Hippocampal formation (tissue), 2 donors: ENCODE measurements at places on chromosomes 16 and 17.

DNA sequence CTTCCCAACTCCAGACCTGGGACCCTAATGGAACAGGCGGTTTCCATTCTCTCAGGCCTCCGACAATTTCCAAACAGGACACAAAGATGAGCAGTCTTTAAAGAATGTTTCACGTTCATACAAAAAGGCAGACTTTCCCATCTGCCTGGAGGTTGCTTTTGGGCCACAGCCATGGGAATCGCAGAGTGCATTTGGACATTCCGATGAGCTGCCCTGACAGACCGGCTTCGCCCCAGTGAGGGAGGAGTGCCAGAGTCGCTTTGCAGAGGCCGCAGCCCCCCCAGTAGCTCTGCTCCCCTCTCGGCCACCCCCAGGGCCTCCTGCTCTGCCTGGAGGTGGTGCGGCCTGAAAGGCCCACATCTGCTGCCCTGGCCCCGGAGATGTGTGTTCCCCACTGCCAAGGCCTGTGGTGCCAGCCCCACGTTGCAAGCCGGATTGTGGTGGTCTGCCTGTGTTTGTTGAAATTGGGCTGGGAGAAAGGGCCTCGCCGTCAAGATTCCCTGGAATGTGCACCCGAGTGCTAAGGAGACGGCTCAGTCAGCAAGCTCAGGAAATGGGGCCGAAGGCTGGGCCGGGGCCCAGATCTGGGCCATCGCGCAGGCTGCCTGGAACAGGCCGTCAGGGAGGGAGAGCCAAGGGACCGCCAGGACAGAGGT, 89.8 kb downstream of the C16orf95 start:
- peak; percentile 31 for DNase-seq

DNA sequence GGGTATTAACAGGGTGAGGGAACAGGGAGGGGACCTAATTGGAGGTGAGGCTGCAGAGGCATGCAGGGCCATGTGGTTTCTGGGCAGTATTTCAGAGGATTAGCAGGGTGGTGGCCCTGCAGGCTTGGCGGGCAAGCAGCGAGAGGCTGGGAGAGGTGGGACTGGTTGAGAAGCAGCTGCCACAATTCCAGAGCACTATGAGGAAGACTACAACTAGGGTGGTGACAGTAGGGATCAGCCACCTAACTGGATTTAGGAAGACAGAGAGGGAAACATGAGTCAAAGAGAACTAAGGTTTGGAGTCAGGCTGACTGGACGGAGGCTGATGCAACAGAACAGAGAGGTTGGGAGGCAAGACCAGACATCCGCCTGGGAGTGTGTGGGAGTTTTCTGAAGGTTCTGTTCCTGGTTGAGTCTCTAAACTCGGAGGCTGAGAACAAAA, 12.3 kb downstream of the ALOXE3 start:
- DNase-seq, result no peak

GRCh38 chr17:7017827-7018200, 5.0 kb upstream of the BCL6B start:
- DNase-seq, result no peak

- DNase-seq, result no peak
Measured at GRCh38 chr16:27235938-27236245, 32.6 kb downstream of the KDM8 start.

GRCh38 chr16:75648265-75649076, 898 bp downstream of the TERF2IP start:
- DNase-seq, result peak; percentile 67

GRCh38 chr16:2308089-2308962, 32.2 kb downstream of the ABCA3 start:
- DNase-seq, result no peak

DNA sequence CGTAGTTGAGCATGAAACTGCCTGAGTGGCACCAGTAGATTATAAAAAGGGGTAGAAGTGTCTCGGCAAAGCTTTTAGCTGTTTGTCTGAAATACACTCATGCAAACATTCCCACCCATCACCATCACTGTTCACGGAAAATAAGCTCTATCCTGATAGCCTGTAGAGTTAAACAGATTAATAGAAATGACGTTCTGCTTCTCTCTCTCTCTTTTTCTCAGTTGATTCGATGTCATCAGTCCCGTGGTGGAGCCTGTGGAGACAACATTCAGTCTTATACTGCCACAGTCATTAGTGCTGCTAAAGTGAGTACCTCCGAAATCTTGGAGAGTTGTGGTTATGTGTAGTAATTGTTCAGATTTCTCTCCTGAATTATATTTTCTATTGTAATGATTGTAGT, 224.7 kb downstream of the BCAS3 start:
- no peak for DNase-seq

DNA sequence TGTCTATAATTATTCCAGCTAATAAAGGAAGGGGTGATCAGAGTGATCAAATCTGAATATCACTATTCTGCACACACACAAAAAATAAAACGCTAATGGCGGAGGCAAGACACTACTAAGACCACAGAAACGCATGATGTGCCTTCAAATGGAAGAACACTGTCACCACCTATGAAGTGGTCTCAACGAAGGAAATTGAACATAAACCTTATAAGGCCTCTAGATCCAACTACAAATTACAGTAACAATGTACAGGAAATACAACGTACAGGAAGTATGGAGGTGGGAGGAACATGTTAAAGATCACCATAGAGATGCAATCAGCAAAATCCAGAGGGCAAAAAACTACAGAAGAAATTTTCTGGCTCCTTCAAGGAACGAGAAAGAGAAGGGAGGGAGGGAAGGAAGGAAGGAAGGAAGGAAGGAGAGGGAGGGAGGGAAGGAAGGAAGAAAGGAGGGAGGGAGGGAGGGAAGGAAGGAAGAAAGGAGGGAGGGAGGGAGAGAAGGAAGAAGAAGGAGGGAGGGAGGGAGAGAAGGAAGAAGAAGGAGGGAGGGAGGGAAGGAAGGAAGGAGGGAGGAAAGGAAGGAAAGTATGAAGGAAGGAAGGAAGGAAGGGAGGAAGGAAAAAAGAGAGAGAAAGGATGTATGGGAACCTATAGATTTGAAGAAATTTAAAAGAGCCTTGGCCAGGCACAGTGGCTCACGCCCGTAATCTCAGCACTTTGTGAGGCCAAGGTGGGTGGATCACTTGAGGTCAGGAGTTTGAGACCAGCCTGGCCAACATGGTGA, 3.1 kb upstream of the SGCA start:
- DNase-seq, result no peak

DNA sequence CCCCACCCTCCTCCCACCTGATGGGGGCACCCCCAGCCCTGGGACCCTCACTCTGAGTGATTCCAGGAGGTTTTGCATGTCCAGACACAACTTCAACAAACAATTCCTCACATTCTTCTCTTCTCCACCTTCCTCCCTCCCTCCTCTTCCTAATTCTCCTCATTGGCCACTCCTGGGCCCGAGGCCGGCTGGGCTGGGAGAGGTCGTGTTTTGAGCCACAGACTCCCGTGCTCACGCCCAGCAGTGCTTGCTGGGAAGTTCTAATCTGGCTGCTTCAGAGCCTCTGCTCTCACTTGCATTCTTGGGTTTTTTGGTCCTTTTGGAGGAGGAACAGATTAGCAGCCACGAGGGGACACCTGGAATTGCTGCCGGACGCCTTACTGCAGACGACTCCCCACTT, 157.0 kb downstream of the NTN1 start:
- DNase-seq, result no peak

GRCh38 chr17:64063766-64064224, 43.4 kb upstream of the ICAM2 start:
- DNase-seq, result no peak

GRCh38 chr17:40242774-40243173, 23.7 kb downstream of the WIPF2 start:
- DNase-seq, result no peak

- no peak for DNase-seq
Measured at GRCh38 chr17:58336456-58337209, 8.0 kb upstream of the TSPOAP1 start.

- DNase-seq, result no peak
Measured at GRCh38 chr17:32610943-32611342, 124.2 kb downstream of the CDK5R1 start.

DNA sequence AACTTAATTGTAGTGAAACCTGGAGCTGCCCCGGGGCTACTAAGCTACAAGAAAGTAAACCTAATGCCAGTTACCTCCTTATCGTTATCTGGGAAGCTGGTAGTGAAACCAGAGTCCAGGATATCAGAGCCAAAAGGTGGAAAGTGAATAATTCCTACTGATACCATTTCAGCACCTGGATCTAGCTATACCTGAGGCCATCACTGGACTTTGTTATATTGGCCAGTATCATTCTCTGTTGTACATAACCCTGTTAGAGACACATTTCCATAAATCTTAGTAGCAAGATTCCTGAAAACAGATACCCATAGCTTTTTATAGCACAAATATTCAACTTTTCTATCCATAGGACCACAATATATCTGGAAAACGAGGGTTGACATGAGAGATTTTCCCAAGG, 538.0 kb downstream of the GRIN2A start:
- DNase-seq, result no peak

GRCh38 chr16:56305956-56306565, 114.8 kb downstream of the GNAO1 start:
- DNase-seq, result no peak

GRCh38 chr17:48051706-48052486, 3.7 kb downstream of the NFE2L1 start:
- peak; percentile 13 for DNase-seq

DNA sequence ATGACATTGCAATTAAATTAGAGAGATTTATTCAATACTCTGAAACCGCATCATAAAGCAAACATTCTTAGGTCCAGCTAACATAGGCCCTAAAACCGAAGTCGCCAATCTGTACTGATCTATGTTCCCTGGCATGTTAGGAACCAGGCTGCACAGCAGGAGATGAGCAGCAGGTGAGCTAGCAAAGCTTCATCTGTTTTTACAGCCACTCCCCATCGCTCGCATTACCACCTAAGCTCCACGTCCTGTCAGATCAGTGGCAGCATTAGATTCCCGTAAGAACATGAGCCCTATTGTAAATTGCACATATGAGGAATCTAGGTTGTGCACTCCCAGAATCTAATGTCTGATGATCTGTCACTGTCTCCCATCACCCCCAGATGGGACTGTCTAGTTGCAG, 91.5 kb downstream of the PARN start:
- no peak for DNase-seq

GRCh38 chr17:55154101-55154500, 110.7 kb upstream of the HLF start:
- DNase-seq, result no peak

DNA sequence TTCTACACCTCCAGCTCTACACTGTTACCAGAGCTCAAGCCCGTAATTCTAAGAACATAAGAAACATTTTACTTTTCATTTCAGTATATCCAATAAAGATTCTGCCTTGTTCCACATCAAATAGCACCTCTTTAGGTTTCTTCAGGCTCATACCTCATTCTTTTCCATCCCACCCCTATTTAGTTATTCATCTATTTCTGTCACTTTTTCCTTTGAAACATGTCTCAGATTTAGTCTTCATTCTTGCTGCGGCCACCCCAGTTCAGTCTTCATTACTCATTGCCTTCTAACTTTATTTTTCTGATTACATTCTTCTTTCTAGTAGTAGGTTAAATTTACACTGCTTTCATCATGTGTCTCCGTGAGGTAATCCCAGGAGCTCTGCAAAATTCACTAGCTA, 33.5 kb downstream of the PPM1E start:
- DNase-seq, result no peak

DNA sequence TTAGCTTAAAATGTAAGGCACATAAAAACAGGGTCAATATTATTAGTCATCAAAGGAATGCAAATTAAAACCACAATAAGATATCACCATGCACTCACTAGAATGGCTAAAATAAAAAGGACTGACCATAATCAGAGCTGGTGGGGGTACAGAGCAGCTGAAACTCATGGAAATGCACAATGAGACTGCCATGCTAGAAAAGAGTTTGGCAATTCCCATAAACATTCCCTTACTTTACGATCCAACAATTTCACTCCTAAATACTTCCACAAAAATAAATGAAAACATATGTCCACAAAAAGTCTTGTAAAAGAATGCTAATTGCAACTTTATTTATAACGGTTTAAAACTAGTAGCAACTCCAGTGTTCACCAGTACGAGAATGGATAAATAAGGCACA, 36.1 kb upstream of the ERCC4 start:
- DNase-seq, result no peak

DNA sequence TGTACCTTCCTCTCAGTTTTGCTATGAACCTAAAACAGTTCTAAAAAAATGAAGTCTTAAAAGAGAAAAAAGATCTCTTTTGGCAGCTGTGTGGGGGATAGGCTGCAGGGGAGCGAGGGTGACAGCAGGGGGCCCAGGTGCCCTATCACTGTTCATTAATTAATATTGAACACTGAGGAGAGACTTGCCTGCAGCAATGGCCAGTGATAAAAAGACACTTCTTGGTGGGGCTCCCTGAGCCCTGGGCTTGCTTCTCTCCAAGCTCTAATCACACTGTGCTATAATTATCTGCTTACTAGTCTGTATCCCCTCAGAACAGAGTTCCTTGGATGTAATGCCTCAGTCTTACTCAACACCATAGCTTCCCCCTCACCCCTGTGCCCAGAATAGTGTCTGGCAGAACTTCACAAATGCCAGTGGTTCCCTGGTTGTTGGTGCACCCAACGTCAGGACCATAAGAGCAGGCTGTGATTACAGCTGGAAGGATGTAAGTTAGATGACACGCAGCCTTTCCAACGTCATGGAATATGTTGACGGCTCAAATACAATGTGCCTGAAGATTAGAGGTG, 52.0 kb upstream of the IRX6 start:
- DNase-seq, result no peak

GRCh38 chr16:66408163-66409048, 18.7 kb upstream of the BEAN1 start:
- DNase-seq, result peak; percentile 1

DNA sequence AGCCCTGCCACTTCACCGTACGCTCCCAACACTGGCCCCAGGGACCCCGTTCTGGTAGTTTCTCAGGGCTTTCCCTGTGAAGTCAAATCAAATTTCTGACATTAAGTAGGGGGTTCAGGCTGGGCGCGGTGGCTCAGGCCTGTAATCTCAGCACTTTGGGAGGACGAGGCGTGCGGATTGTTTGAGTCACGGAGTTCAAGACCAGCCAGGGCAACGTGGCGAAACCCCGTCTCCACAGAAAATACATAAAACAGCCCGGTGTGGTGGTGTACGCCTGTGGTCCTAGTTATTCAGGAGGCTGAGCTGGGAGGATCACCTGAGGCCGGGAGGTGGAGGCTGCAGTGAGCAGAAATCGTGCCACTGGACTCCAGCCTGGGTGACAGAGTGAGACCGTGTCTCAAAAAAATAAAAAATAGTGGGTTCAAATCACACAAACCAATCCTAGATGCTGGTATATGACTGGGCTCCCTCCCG, 632 bp downstream of the CYBC1 start:
- DNase-seq, result no peak

- no peak for DNase-seq
Measured at GRCh38 chr17:69760562-69760961, 314.5 kb upstream of the KCNJ16 start.

GRCh38 chr17:78746263-78746948, 35.7 kb downstream of the CYTH1 start:
- no peak for DNase-seq

- DNase-seq, result no peak
Measured at GRCh38 chr16:9256196-9256595, 164.8 kb downstream of the HAPSTR1 start.
